ENCODE measurements at places on chromosomes 11 and 22. TPM values are rescaled to one million over a fixed set of nuclear protein-coding genes. Genes with fewer than 3 reads are reported as not detected.

- DNase-seq, result no peak
These were observed 9.1 kb downstream of the PHOX2A start for GRCh38 chr11:72234920-72235319.

GRCh38 chr11:16262645-16262955 is 93.7 kb downstream of the SOX6 start:
- DNase-seq, result no peak

DNA sequence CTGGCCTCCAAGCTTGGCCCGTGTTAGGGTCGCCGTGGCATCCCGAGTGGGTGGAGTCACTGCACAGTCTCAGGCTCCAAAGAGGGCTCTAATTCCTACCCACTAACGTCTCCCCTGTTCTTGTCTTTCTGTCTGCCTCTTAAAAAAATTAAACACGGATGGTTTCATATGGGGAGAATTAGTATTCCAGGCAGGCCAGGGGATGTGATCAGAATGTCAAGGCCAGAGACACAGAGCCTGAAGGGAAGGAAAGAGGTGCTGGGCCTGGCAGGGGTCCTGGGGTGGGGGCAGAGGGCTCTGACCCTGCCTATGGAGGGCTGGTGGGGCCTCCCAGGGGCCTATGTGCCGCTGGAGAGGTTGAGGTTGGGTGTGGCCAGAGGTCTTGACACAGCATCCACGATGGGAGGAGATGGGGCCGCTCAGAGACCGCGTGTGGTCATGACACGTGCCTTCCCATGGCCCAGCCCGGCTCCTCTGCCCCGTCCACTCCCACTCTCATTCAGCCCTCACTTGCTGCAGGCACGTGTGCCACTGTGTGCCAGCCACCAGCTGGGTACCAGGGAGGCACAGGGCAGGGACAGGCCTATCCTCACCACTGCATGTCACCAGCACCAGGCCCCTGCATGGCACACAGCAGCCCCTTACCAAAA is 56.5 kb downstream of the FLRT1 start:
- no peak for DNase-seq

GRCh38 chr11:102495161-102496042 is 35.1 kb downstream of the MMP7 start:
- DNase-seq, result no peak

GRCh38 chr11:102600666-102601065 is 24.5 kb downstream of the MMP20 start:
- no peak for DNase-seq

GRCh38 chr11:119797736-119798135 is 68.7 kb upstream of the NECTIN1 start:
- no peak for DNase-seq

DNA sequence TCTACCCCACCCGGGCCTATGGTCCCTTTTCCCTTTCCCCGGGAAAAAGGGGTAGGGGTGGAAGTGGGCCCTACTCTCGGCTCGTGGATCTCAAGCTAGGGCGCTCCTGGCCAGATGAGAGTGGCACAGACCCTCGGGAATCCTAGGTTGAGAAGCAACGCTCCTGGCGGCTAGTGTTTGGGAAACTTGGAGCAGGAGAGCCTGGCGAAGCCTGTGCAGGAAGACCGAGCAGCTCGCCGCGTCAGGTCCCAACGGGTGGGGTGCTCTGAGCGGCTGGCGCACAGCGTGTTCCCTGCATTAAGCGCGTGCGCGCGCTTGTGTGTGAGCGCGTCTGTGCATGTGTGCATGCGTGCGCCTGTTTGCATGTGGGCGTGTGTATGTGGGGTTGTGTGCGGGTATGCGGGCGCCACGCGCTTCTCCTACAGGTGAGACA is 7.1 kb upstream of the FLI1 start:
- DNase-seq, result peak; percentile 27

DNA sequence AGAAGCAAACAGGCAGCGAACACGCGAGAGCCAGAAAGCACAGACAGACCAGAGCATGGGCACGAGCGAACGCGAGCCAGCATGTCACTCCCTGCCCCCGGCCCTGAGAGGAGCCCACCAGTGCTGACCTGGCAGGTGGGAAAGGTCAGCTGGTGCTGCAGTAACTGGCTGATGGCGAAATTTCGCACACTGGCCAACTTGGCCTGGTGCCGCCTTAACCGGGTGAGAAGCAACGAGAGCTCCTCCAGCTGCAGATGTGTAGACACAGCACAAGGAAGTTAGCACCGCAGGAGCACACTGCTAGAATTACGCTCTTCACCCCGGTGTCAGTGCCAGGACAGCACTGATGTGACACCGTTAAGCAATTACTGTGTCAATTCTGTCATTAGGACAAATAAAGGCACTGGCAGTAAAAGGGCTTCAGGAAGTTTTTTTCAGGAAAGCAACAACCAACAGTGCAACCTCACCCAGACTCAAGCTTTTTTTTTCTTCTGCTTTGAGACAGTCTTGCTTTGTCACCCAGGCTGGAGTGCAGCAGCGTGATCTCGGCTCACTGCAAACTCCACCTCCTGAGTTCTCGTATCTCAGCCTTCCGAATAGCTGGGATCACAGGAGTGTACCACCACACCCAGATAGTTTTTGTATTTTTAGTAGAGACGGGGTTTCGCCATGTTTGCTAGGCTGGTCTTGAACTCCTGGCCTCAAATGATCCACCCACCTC is 76.8 kb downstream of the C11orf58 start:
- DNase-seq, result no peak

- peak; percentile 2 for DNase-seq
These were observed 116.4 kb downstream of the TYR start for GRCh38 chr11:89293965-89294679.

DNA sequence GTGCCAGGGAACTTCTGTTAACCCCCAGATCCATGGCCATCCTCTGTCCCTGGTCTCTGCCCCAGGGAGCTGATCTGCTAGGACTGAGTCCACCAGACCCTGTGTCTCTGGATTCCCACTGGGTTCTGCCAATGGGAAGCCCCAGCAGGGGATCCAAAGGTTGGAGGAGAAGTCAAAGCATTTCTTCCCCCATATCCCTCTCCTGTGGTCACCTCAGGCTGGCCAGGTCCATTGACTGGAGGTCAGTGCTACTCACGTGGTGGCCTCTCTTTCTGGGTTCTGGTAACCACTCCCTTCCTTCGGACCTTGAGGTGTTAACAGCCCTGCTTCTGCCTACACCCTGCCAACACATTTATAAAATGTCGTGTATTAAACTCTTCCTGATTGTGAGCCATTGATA is 69.7 kb upstream of the NECTIN1 start:
- DNase-seq, result no peak

DNA sequence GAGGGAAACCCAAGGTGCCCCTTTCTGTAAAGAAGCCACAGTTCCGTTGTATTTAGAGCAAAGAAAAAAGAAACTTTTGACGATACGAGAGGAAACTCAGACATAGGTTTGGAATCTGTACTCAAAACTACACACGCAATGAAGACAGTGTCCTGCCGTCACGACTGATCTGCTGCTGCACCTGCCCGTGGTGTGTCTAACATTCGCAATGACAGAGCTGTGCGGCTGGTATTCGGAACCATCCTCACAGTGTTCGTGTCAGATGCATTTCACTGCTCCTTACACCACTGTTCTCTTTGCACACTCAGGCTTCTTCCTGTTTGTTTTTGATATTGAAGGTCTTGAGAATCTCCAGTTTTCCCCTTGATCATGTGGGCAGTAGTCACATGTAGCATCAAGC is 84.8 kb downstream of the RTL6 start:
- no peak for DNase-seq

DNA sequence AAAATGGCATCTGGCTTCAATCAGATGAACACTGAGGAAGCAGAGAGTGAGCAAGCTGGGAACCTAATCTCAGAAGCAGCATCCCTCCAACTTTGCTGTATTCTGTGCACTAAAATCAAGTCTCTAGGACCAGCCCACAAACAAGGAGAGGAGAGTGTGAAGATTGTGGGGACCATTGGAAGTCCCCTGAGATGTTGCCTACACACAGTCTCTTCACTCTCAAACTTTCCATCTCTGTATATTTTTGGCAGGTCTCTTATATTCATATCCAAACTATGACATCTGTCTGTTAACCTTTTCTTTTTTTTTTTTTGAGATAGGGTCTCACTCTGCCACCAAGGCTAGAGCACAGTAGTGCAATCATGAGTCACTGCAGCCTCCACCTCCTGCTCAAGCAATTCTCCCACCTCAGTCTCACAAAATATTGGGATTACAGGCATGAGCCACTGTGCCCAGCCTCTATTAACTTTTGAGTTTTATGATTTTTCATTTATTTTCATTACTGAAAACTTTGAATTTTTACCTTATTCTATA is 1096.4 kb downstream of the TBC1D22A start:
- DNase-seq, result no peak

- no peak for DNase-seq
These were observed 1.8 kb downstream of the IGLL1 start for GRCh38 chr22:23578306-23578705.

DNA sequence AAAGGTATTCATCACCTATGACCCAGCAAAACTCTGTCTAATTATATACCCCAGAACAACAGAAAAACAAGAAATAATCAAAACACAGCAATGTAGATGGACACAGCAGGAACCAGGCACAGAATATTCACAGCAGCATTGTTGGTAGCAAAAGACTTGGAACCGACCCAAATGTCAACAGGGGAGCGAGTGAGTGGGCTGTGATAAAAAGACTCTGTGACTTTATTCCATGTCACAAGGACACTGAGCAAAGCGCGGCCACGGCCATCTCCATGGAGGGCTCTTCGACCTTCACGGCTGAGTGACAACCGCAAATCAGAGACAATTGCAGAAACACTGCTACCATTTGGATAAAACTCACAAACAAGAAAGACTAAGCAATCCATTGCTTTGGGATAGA is 1373.1 kb downstream of the TBC1D22A start:
- DNase-seq, result peak; percentile 57

DNA sequence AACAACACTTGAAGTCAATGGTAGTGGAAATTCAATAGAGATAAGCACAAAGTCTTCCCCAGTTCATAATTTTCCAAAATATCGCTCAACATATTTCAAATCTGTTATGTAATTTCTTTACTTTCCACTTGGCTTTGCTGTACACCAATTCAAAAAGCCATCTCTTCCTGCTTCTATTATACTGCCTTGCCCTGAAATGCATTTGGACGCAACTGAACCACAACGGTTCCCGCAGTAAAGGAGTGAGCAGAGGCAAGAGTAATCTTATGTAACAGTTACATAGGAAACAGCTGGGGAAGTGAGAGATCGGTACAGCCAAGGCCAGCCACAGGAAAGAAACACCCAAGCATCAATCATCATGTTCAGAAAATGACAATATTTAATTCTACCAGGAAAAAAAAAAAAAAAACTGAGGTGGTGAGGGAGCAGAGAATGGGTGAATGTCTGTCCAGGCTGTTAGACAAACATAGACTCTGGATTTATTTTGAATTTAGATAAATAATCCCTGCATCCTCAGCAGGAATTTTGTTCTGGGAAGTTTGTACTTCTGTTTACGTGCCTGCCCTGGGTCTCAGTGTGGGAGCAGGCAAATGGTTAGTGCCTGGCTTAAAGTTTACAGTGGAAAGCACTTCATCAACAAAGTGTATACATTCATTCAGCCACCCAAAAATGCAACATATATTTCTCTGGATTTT is 392.2 kb downstream of the ETS1 start:
- DNase-seq, result no peak

SPDYC gene
- not detected for total RNA-seq

OR6A2 gene
- 0.92 TPM for total RNA-seq

GLYATL2 gene
- not detected for total RNA-seq

OR56A1 gene
- total RNA-seq, result not detected

TBX10 gene
- total RNA-seq, result not detected

SHANK3 gene
- total RNA-seq, result 11.5 TPM

MS4A4A gene
- total RNA-seq, result 8.1 TPM

MISFA gene
- total RNA-seq, result not detected

SEZ6L gene
- 0.13 TPM for total RNA-seq

All from thyroid gland (tissue), 4 donors.